ENCODE measurements at places on chromosomes 2 and 18.

DNA sequence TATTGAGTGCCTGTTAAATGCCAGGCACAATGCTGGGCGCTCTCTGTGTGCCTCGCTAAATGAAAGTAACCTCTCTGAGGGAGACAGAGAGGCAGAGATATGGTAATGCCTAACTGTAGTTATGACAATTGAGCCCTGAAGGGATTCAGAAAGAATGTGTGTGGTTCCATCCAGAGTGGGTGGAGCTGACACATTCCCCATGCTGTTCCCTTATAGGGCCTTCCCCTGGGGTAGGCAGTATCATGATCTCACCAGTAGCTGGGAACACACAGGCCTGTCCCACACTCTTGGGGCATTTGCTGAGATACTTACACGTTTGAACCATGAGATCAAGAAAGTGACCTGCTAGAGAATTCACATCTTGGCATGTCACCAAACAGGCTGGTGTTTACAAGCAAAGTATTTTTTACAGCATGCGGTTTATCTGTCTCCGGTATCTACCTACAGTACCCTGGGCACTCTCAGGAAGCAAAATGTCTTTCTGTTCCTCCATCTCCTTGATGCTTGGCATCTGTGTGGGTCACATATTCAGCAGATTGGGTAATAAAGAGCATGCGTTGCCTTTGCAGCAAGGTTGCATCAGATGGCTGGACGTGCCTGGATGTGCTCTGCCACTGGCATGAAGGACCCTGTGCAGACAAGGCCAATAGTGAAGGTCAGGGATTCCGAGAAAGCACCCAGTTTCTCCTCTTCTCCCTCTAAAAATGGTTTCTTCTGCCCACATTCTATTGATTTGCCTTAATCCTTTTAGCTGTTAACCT, 9.4 kb downstream of the CTIF start:
- DNase-seq: no peak

DNA sequence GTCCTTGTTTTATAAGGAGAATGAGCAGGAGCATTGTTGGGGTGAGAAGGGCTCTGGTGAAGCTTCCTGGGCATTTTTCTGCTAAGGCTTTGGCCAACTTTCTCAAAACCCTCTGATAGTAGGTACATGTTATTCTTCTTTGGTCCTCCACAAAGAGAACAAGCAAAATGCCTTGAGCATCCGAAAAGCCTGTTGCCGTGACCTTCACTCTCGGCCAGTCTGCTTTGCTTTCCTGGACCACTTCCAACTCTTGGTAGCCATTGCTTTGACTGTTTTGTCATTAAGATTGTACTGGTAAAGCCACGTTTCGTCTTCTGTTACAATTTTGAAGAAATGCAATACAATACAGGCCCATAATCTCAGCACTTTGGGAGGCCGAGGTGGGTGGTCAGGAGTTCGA, 27.4 kb upstream of the ALLC start:
- no peak for DNase-seq

GRCh38 chr2:74919827-74920226, 38.6 kb upstream of the POLE4 start:
- DNase-seq: peak; percentile 28

- no peak for DNase-seq
Observed at GRCh38 chr2:143345887-143346787, 216.9 kb downstream of the ARHGAP15 start.

DNA sequence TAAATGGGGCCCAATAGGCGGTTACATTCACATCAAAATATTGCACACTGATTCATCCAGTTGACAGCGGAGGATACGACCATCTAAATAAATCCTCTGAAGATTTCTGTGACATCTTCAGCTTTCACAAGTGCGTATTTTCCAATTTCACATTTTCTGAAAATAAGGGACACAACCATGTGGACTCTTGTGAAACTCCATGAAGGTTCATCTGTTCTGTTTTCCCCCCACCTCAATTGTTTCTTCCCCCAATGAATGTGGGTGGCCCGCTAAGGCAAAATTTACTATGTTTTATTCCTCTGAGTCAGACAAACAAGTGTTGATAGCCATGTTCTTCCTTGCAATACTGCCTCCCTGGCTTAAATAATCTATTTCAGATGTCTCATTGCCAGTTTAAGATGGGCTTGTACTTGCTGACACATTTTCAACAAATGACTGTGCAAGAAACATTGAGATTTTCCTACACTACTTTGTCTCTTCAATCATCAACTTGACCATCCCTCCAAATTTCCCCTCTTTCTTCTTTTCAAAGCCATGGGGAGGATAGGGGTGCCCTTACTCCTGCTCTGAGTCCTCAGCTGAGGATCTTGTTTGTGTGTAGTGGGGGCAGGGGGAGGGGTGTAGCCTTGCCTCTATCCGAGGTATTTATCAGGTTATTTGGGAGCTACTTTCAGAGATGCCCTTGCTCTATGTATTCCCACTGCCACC, 78.2 kb downstream of the BCL11A start:
- DNase-seq: no peak

GRCh38 chr18:42614619-42615293, 500.7 kb downstream of the RIT2 start:
- DNase-seq: no peak

DNA sequence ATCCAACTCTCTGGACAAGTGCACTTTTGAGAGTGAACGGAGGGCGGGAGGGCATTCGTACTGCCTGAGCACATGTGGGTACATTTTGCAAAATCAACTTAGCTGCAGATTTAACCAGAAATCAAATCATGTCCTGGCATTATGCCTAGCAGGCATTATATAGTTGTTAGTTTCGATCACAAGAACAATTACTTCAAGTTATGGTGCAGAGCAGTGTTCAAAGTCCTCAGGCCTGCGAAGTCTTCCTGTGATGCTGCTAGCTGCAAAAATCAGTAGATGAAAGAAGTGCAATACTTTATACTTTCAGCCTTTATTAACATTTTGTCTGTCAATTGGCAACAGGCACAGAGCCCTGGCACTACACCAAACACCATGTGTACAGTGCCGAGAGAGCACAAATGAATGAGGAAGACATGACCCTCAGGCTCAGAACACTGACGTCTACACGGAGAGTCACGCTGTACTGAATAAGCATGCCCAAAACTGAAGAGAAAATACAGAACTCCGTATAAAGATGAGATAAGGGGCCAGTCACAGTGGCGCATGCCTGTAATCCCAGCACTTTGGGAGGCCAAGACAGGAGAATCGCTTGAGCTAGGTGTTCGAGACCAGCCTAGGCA, 92.1 kb upstream of the CREB1 start:
- DNase-seq: no peak

All from stimulated activated CD4-positive, alpha-beta T cell treated with anti-CD3 and anti-CD28 coated beads, TNF-alpha, amount 100 ng/mL, for 1 hour (primary cell).